ENCODE measurements at places on chromosomes 13 and 19.

DNA sequence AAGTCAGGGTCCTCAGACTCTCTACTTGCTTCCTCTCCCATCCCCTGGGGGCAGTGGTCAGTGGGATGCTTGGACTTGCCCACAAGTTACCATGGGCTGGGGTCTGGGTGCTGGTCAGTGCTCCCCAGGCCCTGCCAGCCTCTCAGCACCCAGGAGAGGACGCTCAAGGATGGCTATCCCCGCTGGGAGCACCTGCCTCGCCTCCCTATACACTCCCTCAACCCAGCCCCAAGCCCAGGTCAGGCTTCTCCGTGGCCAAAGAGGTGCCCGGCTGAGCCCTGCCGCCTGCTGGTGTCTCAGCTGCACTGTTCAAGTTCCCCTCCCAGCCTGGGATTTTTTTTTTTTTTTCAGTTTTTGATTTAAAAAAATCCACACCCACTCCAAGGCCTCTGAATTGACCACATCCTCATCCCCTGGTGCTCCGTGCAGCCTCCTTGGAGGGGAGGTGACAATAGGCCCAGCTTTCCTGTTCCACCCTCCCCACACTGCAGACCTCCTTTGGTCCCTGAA lies 10.8 kb downstream of the F2RL3 start:
- peak; percentile 11 for DNase-seq

DNA sequence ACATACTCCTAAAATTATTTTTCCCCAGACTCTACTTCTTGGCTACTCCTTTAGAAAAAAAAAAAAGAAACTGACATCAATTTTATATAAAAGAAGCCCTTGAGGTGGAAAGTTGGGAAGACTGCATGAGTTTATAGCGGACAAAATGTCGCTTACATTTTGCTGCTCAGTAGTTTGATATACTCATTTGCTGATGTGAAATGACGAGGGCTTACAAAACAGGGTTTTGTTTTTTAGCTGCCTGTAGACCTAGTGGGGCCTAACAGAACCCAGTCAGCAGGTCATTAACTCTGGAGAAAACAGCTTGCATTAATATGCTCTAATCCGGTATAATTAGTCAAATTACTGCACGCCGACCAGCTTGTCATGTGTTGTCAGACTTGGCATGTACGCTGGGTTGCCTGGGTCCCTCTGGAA lies 37.6 kb upstream of the MAB21L1 start:
- no peak for DNase-seq

DNA sequence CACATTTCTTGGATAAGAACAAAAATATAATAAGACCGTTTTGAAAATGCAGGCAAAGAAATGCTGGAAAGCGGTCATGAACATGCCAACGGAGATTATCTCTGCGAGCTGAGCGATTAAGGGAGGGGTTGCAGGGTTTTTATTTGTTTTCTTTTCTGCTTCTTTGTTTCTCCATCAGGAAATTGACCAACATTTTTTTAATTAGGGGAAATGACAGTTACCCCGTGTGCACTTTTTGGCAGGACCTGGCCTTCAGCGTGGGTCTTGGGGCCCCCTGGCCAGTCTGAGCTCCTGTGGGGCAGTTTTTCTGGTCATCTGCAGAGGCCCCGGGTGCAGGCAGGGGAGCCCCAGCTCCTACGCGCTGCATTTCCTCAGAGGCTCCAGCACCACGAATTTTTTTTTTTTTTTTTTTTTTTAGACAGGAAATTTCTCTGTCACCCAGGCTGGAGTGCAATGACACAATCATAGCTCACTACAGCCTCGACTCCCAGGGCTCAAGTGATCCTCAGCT lies 31.3 kb upstream of the HOMER3 start:
- DNase-seq = peak; percentile 35

DNA sequence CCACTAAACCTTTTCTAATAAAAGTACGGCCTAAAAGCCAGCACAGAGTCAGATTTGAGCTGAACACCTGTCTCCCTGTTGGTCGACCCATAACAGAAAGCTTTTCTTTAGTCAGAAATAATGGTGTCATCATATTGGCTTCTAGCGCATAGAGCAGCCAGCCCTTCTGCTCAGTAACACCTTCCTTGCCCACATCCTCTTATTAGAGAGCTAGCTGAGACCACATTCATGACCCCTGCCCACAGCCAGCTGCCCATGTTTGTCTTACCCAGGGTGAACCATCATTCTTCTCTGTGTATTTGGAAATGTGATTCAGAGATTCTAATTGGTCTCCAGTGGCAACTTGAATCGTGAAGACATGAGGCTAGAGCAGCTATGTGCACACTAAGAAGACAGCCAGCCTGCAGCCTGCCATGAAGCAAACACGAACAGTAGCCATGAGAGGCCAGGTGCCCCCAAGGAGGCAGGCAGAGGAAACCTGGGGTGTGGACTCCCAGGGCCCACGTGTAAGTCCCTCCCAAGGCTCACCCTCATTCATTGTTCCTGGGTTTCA lies 82.3 kb upstream of the PDCD5 start:
- DNase-seq = no peak

GRCh38 chr13:106527445-106527801 lies 8.0 kb downstream of the EFNB2 start:
- DNase-seq = peak; percentile 48

GRCh38 chr13:58619396-58620113 lies 988.0 kb downstream of the PCDH17 start:
- DNase-seq = no peak

GRCh38 chr19:40143612-40144011 lies 47.6 kb upstream of the MAP3K10 start:
- peak; percentile 28 for DNase-seq

DNA sequence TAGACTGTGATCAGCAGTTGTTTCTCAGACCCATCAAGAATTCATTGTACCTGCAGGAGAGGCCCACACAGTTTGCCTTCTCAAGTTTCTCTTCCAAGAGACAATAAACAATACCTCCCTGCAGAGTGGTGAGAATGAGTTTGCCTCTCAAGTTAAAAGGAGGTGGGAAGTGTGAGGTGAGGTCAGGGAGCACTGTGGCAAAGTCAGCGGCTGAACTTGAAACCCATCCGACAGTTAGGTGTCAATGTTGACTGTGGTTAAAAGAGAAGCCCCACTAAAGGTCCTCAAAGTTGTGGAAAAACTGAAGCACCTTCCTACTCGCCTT lies 72.9 kb upstream of the TSC22D1 start:
- DNase-seq = no peak

DNA sequence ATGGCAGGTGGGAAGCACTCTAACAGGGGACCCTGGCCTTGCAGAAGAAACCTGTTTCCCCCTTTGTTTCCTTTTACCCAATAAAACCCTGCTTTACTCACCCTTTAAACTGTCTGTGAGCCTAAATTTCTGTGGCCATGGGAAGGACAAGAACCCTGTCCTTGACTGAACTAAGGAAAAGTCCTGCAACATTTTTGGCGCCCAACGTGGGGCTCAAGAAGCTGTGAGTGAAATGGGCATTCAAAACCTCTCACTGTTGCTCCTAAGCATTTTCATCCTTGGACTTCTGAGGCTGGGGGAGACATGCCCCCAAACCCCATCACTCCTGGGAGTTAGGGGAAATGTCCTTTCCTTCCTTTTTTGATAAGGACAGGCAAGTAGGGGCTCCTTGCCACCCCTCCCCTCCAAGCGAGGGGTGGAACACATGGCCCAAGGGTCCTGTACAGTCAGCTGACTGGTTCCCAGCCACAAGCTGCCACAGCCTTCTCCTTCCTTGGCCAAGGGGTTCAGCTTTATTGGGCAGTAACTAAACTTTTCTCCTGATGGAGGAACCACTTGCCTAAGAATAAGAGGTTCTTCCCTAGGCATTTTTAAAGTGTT lies 381.6 kb downstream of the KLF5 start:
- peak; percentile 25 for DNase-seq

DNA sequence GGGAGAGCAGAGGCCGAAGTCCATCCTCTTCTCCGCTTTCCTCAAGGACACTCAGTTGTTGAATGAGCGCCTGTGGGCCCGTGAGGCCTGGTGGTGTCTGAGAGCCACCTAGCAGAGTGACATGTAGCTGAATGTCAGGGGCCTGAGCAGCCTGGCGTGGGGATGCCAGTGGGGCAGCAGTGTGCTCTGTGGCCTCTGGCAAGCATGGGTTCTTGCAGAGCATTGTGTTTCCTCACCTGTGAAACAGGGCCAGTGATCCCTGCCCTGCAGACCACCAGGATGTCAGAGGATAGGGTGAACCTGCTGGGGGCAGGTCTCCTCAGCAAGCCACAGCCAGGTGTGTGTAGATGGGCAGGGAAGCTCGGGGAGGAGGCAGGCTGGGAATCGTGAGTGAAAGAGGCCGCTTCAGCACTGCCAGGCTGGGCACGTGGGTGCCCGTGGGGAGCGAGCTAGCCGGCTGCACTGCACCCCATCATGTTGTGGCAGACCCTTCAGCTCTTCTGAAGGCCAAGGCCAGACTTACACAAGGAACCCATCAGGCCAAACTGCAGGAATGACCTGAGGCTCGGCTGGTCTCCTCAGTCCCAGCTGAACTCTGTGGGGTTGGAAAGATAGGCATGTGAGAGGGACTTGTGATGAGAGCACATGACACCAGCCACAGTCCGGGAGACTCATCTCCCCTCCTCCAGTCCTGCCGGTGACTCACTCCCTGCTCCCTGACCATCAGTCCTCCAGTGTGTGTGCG lies 5.0 kb downstream of the PPP1R37 start:
- peak; percentile 93 for DNase-seq

- DNase-seq = no peak
These were observed 166.4 kb upstream of the SOX1 start for GRCh38 chr13:111900390-111901131.

- no peak for DNase-seq
These were observed 1.1 kb downstream of the METTL21C start for GRCh38 chr13:102693776-102694175.

GRCh38 chr13:50685491-50685890 lies 158.0 kb downstream of the DLEU7 start:
- peak; percentile 44 for DNase-seq

- no peak for DNase-seq
These were observed 19.3 kb downstream of the FBXO17 start for GRCh38 chr19:38956264-38956663.

- no peak for DNase-seq
These were observed at the start of gene SGCG for GRCh38 chr13:23180711-23181110. Gene SGCG, plus strand, starts transcription at chr13:23180979. Its CDS starts 22,716 bp downstream, at chr13:23203695.

DNA sequence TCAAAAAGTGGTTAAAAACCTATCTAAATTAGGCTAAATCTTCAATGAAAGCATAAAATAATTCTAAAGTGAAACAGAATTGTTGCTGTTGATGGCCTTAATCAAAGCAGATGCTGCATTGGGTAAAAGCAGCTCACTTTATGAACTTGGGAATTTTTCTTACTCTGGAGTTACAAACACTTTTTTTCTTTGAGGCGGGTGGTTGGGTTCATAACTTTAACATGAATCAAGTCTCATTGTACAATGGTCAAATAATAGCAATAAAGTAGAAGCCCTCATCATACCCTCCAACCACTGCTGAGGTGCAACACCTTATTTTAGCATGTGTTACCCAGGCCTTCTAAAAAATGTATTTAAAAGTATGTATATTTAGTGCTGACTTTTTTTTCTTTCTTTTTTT lies 29.1 kb downstream of the NUP58 start:
- DNase-seq = peak; percentile 34

DNA sequence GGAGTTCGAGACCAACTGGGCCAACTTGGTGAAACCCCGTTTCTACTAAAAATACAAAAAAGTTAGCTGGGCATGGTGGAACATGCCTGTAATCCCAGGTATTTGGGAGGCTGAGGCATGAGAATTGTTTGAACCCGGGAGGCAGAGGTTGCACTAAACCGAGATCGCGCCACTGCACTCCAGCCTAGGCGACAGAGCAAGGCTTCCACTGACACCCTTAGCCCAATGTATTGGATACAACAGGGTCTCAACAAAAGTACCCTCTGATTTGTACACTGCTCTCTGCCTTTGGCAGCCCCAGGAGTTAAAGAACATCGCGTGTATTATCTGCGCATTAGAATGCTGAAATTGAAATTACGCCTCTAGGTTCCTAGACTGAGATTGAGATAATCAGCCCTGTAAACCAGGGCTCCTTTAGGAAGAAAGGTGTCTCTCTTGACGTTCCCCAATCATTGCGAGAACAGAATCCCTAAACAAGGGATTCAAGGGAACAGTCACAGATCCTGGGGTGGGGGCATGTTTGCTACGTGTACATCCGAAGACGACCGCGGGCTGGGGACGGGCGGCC lies 21.9 kb downstream of the IPO5 start:
- no peak for DNase-seq

DNA sequence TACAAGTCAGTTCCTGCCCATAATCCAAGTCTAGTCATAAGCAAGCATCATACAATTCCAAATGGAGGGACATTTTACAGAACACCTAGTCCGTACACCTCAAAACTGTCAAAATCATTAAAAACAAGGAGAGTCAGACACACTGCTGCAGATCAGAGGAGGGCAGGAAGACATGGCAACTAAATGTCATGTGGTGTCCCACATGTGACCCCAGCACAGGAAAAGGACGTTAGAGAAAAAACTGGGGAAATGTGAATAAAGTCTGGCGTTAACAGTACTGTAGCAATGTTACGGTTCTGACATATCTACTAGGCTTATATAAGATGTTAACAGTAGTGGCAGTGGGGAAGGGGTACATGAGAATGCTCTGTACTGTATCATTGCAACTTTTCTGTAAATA lies 2.3 kb downstream of the ZSCAN5A start:
- no peak for DNase-seq

DNA sequence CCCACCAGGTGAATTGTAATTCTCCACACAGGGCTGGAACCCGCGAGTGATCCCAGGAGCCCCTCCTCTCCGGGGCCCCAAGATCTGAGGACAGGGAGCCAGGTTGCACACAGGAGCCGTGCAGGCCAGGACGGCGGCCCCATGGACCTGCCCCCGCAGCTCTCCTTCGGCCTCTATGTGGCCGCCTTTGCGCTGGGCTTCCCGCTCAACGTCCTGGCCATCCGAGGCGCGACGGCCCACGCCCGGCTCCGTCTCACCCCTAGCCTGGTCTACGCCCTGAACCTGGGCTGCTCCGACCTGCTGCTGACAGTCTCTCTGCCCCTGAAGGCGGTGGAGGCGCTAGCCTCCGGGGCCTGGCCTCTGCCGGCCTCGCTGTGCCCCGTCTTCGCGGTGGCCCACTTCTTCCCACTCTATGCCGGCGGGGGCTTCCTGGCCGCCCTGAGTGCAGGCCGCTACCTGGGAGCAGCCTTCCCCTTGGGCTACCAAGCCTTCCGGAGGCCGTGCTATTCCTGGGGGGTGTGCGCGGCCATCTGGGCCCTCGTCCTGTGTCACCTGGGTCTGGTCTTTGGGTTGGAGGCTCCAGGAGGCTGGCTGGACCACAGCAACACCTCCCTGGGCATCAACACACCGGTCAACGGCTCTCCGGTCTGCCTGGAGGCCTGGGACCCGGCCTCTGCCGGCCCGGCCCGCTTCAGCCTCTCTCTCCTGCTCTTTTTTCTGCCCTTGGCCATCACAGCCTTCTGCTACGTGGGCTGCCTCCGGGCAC lies 3.9 kb downstream of the FFAR1 start:
- DNase-seq = no peak

DNA sequence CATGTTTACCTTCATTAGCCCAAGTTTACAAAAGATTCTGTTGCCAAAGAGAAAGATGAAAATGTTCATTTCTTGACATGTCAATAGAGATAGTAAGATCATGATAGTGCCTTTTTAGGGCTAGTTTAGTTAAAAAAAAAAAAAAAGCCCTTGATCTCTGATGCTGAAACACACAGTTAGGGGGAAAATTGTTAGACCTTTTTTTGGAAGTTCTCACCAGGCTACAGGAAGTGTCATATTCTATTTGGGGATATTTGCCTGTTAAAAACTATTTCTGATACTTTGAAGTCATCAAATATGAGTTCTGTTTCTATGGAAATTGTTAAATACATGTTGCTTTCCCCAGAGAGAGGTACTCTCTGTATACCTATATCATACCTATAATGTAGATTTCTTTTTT lies 21.6 kb downstream of the SLAIN1 start:
- no peak for DNase-seq

GRCh38 chr19:29717051-29717450 lies 2.0 kb upstream of the C19orf12 start:
- no peak for DNase-seq

GRCh38 chr19:15527705-15528104 lies 19.4 kb downstream of the CYP4F22 start:
- no peak for DNase-seq
